Stimulated activated CD8-positive, alpha-beta memory T cell treated with anti-CD3 and anti-CD28 coated beads, Interleukin-7, amount 100 ng/mL, for 48 hours (primary cell): ENCODE measurements at places on chromosomes 3 and 15.

DNA sequence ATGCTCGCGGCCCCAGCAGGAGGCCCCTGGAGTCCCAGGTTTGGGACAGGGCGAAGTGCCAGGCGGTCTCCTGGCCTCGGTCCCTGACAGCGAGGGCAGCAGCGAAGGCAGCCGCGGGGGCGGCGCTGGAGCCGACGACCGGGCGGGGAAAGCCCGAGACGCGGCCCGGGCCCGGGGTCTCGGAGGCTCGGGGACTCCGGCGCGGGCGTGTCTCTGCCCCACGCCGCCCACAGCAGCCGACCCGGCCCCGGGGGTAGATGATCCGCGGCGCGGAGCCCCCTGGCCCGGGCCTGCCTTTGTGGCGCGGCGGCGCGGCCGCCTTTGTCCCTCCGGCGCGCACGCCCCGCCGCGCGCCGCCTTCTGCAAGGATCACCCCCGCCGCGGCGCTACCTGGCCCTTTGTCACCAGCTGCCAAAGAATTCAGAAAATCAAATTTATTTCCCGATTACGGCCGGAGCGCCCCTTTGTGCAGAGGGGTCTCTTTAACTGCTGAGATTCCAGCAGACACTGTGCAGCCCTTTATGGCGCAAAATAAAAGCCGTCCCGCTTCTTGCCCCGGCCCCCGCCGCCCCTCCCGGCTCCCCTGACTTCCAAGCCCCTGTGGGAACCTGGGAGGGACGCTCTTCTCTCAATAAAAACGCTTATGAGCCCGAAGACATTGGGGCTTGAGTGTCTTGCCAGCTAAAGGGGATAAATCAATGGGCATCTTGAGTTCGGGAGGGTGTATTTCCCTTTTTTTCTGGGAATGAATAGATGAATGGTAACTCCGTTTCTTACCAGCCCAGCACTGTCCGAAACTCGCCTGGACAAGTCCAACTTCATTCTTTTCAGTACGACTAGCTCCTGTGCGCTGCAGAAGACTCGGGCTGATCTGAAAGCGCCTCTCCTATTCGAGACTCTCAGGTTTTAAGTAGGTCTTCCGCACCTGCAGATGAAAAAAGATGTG lies 68.4 kb downstream of the HES1 start:
- no peak for DNase-seq

DNA sequence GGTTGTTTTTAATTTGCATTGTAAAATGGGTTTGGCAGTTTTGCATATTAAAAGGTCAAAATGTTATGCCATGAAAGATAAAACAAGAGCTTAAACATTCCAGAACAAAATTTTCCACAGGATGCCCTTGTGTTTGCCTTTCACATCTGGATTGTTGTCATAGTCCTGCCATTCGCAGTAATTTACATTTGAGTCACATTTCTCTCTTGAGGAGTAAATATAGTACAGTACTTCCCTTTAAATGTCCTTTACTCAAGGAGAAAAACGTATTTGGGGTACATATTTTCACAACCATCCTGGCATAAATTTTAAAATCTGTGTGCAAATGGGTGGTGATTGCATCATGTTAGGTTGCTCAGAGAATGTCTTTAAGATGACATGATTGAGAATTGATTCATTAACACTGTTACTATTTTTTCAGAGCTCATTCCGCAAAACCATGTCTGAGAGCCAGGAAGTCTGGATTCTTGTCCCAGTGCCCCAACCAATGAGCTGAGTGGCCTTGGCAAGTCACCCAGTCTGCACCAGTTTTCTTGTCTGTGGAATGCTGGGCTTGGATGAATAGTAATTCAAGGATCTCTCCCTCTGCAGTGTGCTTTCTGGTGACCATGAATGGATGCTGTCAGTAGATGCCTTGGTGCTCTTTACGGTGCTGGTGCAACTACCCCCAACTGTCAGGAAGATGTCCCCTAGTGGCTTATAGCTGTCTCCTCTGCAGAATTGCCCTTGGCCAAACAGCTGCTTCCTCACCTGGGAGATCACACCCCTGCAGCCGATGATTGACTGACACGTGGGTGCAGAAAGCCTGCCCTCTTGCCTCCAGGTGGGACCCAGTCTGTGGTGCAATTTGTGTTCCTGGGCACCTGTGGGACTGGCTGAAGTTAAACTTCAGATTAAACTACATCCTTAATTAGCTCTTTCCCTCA lies 43.0 kb downstream of the ABHD5 start:
- no peak for DNase-seq

DNA sequence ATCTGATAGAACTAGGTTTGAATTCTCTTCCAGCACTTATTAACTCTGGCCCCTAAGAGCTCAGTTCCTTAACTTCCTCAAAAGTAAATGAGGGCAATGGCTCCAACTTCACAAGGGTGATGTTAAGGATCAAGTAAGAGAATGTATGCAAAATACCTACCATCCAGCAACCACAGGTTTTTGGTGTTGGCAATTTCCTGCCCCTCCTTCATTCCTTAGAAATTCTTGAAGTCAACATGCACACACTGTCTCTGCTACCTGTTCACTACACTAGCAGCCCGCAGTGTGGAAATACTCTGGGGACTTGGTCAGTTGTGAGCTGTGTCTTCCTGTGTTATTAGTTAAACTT lies 5.0 kb downstream of the ZBED2 start:
- no peak for DNase-seq

- DNase-seq = no peak
These were observed 32.3 kb upstream of the ARNT2 start for GRCh38 chr15:80371924-80372323.

DNA sequence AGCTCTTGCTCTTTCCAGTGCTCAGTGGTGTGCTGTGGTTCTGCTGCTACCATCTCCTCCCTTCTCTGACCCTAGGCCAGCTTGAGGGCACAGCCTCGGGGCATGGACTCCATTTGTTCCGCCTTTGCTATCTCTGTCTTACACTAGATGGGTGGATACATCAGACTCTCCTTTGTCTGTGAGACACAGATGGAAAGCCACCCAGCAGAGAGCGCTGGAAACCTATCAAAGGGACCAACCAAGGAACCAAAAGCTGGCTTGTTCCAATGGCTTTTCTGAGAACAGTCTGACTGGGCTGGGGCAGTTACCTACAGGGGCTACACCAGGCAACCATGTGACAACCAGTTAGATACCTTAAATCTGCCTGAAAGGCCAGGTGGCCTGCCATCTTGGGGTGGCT lies 63.8 kb downstream of the NPTN start:
- no peak for DNase-seq

GRCh38 chr3:105480768-105481167 lies 114.1 kb downstream of the ALCAM start:
- no peak for DNase-seq

DNA sequence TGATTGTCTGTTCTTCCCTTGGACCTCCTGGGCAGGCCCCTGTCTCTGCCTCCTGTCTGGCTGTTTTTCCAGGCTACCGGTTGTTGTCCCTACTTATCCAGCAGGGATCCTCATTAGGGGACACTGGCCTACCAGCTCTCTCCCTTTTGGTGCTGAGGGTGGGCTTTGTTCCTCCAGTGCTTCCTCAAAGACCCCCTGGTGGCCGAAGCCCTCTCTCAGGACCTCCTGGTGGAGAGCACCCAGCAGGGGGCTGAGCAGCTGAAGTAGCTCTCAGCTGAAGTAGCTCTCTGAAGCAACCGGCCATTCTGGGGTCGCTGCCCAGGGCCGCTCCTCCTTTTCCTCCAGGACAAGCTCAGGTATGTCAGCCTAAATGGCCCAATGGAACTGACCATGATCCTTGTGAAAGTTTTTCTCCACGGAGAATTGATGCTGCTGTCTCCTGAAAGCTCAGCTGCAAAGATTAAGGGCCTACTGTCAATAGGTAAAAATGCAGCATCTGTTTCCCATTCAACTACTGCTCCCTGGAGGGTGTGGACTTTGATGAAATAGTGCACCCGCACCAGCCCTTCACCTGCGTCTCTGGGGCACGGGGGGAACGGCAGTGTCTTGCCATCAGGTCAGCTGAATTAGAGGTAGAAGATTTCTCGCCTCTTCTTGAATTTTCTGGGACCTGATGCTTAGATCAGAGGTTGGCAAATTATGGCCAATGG lies 27.6 kb downstream of the ARNT2 start:
- DNase-seq = no peak

GRCh38 chr15:68188647-68189046 lies 16.5 kb downstream of the CALML4 start:
- no peak for DNase-seq

DNA sequence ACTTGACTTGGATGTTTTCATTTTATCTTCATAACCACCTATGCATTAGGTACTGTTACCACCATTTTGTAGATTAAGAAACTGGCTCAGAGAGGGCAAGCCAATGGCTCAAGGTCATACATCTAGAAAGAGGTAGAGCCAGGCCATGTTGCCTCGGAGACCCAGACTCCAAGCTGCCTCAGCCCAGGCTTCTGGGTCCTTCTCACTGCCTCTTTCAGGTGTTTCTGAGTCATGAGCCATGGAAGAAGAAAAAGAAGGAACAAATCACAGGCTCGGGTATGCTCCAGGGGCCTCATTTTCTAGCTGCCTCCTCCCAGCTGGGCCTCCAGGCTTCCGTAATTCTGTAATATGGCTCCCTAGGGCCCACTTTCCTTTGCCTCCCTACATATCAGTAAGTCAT lies 226.5 kb upstream of the TOPAZ1 start:
- no peak for DNase-seq

DNA sequence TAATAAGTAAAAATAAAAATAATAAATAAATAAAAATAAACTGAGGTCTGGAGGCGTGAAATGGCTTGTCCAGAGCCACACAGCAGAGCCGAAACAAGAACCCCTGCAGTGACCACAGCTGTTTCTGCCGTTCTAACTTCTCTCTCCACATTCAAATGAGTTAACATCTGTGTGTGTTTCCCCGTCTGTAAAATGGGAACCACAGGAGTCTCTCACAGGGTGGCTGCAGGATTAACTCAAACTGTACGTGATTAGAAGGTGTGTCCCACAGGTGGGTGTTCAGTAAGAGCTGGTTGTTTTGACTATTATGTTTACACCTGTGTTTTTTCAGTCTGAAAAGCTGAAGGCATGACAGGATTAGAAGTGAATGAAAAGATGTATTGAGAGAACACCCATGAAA lies 27.0 kb upstream of the MUC4 start:
- no peak for DNase-seq

GRCh38 chr15:73282567-73283365 lies 86.0 kb downstream of the HCN4 start:
- no peak for DNase-seq

DNA sequence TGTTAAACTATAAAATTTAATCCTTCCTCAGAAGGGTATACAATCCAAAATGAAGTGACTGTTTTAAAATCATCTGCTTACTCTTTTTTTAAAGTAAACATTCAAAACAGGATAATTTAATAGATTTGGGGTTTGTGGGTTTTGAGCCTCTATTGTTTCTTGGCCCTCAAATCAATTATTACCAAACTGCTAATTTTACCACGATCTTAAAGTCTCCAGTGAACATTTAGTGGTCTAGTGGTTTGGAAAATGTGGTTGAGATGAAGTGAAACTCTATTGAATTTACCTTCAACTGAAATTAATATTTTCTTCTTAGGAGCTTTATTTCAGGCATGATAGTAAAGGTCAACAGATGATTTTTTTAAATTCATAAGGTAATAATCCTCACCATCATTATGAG lies 11.2 kb upstream of the ATP11B start:
- no peak for DNase-seq

DNA sequence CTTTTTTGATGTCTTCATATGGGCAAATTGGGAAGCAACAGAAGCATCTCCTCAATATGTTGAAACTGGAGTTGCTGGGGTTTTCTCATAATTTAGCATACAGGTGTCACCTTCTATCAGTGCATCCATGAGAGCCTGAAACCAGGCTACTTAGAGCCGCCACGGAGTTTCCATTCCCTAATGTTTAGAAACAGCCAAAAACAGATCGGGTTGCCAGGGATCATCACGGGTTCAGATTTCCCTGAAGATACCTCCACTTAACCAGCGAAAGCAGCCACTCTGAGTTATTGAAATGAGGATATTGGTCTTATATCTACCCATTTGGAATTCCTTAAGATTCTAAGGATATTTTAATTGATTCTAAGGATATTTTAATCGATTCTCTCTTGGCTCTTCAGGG lies 14.5 kb downstream of the TERB2 start:
- no peak for DNase-seq

GRCh38 chr15:32840507-32841245 lies 122.9 kb downstream of the GREM1 start:
- DNase-seq = no peak

- DNase-seq = no peak
These were observed 276.2 kb upstream of the PLSCR5 start for GRCh38 chr3:146881356-146881755.

DNA sequence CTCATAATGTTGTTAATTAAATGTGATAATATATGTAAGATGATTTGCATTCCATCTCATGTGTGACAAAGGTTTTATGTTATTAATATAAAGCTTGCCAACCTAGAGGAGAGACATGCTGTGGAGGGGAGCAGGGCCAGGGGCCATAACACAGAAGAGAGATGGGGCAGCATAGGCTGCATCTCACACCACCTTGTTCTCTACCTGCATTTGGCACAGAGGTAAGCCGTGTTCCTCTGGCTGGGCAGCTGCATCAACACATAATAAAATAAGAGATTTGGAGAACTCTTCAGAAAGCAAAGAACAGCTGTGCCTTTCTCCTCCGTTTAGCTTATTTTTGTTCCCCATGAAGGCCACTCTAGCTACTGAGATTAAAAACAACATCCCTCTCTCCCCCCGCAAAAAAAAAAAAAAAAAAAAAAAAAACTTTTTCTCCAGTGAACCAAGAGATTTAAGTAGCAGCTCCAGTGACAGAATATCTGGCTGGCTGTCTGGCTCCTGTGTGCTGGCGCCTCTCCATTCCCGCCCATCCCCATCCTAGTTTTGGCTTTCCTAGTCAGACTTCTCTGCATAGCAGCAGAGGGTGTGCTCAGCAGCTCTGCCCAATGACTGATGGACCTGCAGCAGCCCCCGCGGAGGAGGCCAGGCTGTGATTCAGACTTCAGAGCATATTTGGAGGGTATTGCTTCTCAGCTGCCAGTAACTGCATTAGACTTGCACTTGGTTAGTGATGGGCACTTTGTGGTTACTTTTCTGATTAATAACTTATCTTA lies 52.2 kb upstream of the STXBP5L start:
- DNase-seq = no peak

DNA sequence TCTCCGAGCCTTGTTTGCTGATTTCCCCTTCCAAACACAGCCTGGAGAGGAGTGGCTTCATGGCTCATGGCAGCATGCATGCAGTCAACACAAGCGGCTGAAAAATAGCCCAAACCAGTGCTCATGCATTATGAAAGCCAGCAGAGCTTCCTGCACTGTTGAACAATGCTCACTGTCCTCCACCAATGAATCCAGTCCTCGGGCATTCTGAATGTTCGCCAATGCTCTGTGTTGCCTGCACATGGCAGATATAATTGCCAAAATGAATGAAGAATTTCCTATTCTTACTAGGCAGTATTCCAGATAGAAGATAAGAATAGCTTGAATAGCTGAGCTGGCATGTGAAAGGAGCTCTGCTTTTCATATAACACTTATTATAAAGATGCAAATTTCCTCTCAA lies 252.7 kb downstream of the ROBO1 start:
- DNase-seq = no peak

DNA sequence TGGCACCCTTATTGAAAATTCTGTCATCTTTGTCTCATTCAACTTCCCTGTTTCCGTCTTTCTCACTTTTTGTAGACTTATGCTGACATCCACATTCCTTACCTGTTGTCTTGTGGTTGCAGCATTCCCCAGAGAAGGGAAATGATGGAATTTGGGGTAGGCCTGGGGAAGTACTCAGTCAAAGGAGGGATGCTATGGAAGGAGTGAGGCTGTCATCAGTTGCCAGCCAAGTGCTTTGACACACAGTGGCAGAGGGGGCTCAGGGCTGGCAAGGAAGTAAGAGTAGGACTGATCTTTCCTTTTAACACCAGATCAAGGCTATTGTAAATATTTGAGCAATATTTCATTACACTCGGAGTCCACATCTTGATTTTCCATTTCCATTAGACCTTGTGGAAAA lies 64.4 kb downstream of the RPLP1 start:
- no peak for DNase-seq
